ENCODE measurements at places on chromosomes 13 and 19. TPM values are rescaled to one million over a fixed set of nuclear protein-coding genes. Genes with fewer than 3 reads are reported as not detected.

GRCh38 chr19:28544451-28545261 lies 668.3 kb downstream of the UQCRFS1 start:
- H3K27me3 ChIP-seq: no peaks in the 10 kb centered on the region
- H3K4me1 ChIP-seq: no peaks in the 10 kb centered on the region
- no peak overlapping the region for H3K27ac ChIP-seq
- H3K36me3 ChIP-seq: no peaks in the 10 kb centered on the region

DNA sequence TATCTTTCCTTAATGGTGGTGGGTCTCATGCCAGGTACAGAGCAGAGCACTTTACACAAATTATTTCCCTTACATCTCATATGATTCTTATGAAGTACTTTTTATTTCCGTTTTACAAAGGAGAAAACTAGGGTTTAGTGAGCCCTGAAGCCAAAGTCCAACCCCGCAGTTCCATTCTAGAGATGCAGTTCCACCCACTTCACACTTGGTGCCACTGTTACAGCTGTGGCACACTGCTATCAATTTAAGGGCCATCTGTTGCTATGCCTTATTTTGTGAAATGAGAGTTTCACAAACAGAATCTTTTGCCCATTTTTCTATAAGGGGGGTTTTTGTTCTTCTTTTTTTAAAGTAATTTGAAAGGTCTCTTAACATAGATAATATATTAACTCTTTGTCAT lies 12.9 kb downstream of the MIPEP start:
- H3K27ac ChIP-seq: no peak overlapping the region
- DNase-seq: no peak
- no peak overlapping the region for H3K4me3 ChIP-seq
- H3K36me3 ChIP-seq: peaks cover 12% of the 10 kb centered on the region
- H3K4me1 ChIP-seq: no peaks in the 10 kb centered on the region
- H3K27me3 ChIP-seq: no peaks in the 10 kb centered on the region

GRCh38 chr13:28582225-28582891 lies 76.6 kb upstream of the POMP start:
- H3K27ac ChIP-seq: no peak overlapping the region
- no peaks in the 10 kb centered on the region for H3K27me3 ChIP-seq
- no peak for DNase-seq
- no peaks in the 10 kb centered on the region for H3K36me3 ChIP-seq
- H3K4me1 ChIP-seq: peaks cover 3% of the 10 kb centered on the region

- peaks cover 6% of the 10 kb centered on the region for H3K36me3 ChIP-seq
- no peaks in the 10 kb centered on the region for H3K27me3 ChIP-seq
- DNase-seq: no peak
Observed at GRCh38 chr13:25300861-25301346, 521 bp upstream of the NUP58 start.

GRCh38 chr19:9935506-9936325 lies 599 bp downstream of the OLFM2 start:
- peaks cover 32% of the 10 kb centered on the region for H3K4me1 ChIP-seq
- H3K36me3 ChIP-seq: no peaks in the 10 kb centered on the region
- H3K27me3 ChIP-seq: peaks cover 39% of the 10 kb centered on the region
- no peak overlapping the region for H3K4me3 ChIP-seq

The MEIOSIN gene
- not detected for total RNA-seq

The FPR1 gene
- total RNA-seq: 1.2 TPM

The UNC13A gene
- 0.14 TPM for total RNA-seq

The FUT2 gene
- not detected for total RNA-seq

The PARP4 gene
- total RNA-seq: 29.6 TPM
